Activated gamma-delta T cell (primary cell): ENCODE measurements at places on chromosomes 7 and 10.

GRCh38 chr7:147824671-147825070 is 765.9 kb upstream of the C7orf33 start:
- no peak for DNase-seq

DNA sequence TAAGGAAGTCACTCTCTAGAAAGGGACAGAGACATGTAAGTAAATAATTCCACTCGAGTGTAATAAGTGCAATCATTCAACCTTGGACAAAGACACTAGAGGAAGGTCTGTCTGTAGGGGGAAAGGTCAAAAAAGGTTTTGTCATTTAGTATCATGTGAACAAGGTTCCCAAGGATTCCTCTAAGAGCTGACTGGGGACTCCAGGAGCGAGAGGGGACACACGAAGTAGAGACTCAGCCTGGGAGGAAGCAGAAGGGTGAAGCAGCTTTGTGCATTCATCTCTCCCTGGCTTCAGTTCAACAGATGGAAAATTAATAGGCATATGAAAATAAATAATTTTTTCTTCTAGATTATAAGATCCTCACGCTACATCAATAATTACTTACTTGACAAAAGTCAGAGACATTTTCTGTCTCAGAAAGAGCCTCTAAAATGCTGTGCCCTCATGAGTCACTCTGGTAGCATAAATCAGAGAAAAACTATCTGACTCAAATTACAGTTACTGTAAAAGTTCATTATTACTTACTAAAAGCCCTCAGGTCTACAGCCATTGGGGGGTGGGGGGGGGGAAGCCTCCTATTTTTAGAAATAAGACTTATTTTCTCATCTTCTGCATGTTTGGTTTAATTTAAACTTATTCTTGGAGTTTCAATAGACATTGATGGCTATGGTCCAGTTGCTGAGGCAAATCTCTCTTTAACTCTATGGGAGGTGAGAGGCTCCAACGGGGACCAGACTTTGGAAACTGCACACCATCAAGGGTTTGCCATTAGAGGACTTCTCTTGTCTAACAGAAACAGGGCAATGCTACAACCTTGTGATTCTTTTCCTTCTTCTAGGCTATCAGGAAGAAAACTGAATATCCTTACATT is 275.1 kb upstream of the KLF14 start:
- DNase-seq: no peak

DNA sequence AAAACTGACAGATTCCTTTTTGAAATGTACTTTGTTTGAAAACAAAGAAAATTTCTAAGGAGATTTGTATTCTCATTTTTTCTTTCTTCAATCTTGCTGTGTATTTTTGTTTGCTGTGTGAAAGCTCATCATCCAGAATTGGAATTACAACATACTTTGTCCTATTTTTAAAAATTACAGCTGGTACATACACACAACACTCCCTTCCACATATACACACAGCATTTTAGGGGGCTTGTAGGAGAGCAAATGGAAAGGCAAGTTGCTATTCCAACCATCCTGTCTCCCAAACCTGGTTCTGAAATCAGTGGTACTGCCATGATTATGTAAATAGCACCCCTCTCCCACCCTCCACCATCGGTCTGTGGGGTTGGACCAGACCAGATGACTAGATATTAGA is 101.1 kb upstream of the SAMD8 start:
- DNase-seq: no peak

DNA sequence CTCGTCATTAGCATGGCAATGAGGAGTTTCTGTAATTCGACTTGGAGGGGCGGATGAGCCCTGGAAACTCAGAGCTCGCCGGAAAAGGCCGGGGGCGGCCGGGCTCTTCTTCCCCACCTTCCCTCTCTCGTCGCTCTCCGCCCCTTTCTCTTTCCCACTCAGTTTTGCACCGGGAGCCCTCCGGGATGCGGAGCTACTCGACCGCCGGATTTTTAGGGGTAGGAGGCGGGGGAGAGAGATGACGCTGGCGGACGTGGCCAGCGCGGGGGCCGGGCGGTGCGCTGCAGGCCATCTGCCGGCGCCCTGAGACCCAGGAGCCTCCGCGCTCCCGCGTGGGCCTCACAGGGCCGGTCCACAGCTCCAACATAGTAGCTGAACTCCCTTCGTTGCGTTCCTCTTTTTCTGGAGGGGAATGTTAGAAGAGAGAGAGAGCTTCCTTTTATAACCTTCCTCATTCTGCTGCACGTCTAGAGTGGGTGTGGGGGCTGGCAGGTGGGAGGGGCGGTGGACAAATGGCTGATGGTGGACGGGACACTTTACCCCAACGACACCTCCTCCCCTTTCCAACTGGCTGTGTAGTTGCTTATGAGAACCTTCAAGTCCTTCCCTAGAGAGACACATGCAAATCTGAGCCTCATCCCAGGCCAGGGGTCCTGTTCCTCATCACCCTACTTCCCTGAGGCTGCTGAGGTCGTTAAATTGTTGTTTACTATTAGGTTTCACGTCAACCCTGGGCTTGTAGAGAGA is 1.1 kb upstream of the HOXA1 start:
- DNase-seq: no peak

DNA sequence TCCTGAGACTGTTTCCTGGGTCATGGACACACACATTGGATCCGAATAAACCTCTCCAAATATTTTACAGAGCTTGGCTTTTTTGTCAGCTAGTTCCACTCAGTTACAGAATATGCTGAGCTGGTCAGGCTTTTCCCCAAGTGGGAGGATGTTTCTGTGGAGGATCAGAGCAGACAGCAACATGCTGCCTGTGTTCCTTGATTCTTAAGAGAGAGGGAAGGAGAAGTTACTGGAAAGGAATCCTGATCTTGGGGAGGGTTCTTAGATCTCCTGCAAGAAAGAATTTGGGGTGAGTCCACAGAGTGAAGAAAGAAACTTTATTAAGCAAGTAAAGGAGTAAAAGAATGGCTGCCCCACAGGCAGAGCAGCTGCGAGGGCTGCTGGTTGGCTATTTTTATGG is 76.8 kb upstream of the RPA3 start:
- no peak for DNase-seq

- DNase-seq: no peak
Observed at GRCh38 chr10:95314192-95314918, 23.6 kb upstream of the PDLIM1 start.

GRCh38 chr7:112898432-112899290 is 108.5 kb upstream of the TMEM168 start:
- DNase-seq: no peak

GRCh38 chr7:31688372-31688771 is 1.4 kb downstream of the PPP1R17 start:
- no peak for DNase-seq
